ENCODE measurements at places on chromosomes 5 and 9. TPM values are rescaled to one million over a fixed set of nuclear protein-coding genes. Genes with fewer than 3 reads are reported as not detected.

DNA sequence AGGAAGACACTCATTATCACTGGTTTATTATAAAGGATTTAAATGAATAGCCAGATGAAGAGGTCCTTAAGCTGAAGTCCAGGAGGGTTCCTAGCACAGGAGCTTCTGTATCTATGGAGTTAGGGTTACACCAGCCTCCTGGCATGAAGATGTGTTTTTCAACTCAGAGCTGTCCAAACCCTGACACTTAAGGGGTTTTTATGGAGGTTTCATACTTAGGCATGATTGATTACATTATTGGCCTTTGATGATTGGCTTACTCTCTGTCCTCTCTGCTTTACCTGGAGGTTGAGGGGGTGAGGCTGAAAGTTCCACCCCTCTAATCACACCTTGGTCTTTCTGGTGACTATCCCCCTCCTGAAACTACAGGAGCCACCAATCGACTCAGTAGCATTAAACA lies 84.9 kb upstream of the ZNF169 start:
- no peak for DNase-seq

DNA sequence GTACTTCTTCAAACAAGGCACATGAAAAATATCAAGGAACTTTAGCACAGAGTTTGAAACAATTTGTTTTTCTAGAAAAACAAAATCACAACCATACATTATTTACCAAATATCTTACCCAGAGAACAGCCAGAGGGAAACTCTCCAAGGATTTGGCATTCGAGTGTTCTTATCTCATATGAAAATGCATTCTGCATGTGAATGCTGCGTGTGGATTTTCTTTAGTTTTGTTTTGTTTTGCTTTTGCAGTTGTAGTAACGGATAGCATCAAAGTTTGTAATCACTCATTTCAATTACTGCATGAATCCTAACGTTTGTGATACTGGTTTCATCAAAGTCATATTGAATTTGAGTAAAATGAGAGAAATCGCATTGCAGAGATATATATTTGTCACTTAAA lies 28.0 kb downstream of the ADAMTSL1 start:
- no peak for DNase-seq

GRCh38 chr5:172533399-172534228 lies 79.3 kb upstream of the SH3PXD2B start:
- no peak for DNase-seq

IFNA5 gene
- not detected for total RNA-seq

- no peak for DNase-seq
Measured at GRCh38 chr5:134070725-134071613, 43.5 kb upstream of the TCF7 start.

GRCh38 chr5:180297587-180298282 lies 5.9 kb upstream of the MAPK9 start:
- DNase-seq = no peak

- DNase-seq = no peak
Measured at GRCh38 chr9:74861071-74861470, 26.6 kb downstream of the TRPM6 start.

DNA sequence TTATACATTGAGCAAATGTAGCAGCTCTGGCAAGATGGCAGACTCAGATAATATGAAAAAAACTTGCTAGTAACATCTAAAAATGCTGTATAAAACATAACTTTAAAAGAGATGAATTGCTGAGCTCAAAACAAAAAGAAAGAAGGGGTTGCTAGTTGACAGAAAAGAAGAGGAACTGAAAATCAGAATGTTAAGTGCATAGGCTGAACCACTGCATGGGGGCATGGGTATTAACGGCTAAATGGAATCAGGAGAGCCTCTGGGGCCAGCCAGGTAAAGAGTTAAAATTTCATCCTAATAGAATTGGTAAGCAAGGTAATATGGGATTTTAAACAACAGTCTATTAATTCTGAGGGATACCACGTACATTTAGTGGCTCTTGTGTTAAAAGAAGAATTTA lies 146.8 kb downstream of the SMC2 start:
- no peak for DNase-seq

DNA sequence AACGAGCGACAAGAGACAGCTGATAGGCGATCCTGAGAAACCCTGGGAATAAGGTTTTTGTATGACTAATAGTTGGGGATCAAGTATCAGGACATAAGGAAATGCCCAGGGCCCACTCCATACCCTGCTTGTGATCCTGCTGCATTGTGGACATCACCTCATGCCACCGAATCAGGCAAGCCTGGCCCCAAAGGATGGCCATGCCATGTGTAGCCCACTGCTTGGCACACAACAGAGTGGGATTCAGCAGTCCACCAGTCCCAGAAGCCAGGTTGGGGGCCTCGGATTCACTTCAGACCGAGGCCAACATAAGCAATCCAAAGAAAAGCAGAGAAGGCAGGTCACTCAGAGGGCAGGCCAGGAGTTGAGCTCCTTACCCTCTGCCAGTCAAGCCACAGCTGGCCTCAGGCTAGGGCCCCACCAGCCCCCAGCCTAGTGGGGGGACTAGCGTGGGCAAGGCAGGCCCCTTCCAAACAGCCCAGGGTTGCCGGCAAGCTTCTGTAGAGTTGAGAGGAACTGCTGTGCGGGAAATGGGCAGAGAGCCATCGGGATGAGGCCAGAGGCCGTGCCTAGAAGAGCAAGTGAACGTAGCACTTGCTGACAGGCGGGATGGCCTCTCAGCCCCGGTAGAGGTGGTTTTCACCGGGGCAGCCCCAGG lies 5.0 kb downstream of the NOP16 start:
- no peak for DNase-seq

DNA sequence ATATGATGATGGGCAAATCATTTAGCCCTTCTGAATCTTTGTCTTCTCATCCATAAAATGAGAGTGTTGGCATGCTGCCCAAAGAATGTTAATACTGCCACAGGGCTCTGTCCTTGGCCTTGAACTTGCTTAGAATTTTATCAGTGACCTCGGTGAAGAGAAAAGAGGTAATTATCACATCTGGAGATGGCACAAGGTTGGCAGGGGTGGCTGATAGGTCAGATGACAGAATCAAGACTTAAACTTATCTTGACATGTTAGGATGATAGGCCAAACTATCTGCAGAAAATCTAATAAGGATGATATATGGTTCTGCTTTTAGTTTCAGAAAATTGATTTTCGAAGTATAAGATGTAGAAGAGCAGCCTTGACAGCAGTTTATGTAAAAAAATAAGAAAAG lies 599.1 kb upstream of the CLINT1 start:
- no peak for DNase-seq
